Lower leg skin (tissue), 4 donors: ENCODE measurements at places on chromosomes 2 and 18.

DNA sequence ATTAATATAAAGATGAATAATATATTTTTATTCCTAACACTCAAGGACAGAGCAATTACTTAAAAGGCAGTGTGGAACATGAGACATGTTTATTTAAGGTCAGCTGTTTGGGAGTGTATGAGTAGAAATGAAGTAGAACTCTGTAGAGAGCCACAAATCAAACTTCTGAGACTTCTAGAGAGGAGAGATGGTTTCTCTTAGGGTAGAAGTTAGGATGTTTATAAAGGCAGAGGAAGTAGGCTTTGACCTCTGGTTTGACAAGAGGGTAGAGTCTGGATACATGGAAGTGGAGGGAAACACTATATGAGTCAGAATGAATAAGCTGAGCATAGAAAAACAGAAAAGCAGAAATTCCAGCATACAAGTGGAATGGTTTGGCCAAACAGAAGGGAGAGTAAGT, 262.1 kb upstream of the KLHL14 start:
- DNase-seq, result no peak

- DNase-seq, result no peak
Observed at GRCh38 chr2:205665791-205666190, 16.5 kb upstream of the NRP2 start.

DNA sequence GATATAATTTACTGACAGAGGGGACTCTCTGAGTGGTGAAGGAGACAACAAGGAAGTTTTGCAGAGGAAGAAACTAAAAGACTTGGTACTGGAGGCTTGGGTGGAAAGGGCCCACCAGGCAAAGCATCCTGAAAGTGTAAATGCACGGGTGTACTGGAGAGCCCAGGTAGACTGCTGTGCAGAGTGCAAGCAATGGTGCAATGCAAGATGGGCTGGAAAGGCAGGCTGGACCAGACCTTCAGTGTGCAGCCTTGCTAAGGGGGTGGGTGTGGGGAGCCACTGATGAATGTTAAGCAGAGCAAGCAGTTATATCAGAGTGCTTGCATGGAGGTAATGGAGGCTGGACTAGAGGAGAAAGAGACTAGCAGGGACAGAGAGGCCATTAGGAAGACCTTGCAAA, 10.7 kb downstream of the C2orf74 start:
- no peak for DNase-seq

DNA sequence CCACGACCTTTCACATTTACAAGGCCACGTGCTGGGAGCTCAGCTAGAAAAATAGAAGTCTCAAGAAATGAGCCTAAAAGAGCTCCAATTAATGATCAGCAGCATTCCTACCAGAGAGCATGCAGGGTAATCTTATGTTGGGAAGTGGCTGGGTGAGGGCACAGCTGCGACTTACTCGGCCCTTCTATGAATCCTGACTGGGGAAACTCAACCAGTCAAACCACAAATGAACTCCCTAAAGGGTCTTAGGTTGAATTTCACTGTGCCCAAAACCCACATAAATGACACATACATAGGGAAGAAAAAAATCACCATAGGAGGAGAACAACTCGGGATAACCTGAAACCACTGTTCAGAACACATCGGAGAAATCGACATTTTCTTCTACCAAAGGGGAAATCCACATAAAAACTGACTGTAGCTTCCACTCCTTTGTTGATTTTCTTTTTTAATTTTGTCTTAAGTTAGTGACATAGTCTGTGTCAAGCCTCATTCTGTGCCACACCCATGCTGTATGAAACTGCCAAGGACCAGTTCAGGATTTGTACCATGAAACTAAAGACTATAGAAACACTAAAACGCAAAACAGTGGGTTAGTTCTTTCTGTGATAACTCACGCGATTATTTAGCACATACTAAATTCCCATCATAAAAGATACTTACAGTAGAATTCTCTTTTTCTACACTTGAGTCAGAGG, 54.7 kb downstream of the UXS1 start:
- no peak for DNase-seq

DNA sequence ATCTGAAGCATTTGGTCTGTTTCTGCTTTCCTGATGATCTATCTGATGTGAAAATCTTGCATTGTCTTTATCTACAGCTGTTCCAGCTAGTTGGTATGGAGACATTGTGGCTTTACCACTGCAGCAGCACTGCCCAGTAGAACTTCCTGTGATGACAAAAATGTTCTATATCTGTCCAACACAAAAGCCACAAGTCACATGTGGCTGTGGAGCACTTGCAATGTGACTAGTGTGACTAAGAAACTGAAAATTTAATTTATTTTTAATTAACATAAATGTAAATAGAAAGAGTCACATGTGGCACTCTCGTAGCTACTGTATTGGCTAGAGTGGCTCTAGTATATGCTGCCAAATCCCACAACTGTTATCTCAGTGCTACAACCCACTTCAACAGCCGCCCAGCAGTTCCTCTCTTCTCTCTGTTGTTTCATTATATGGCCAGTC, 425.7 kb downstream of the SETBP1 start:
- DNase-seq, result peak; percentile 26

GRCh38 chr2:179410552-179411356, 146.1 kb upstream of the SESTD1 start:
- peak; percentile 17 for DNase-seq

- peak; percentile 88 for DNase-seq
Observed at GRCh38 chr18:75070625-75071483, 138.1 kb downstream of the PTGR3 start.

DNA sequence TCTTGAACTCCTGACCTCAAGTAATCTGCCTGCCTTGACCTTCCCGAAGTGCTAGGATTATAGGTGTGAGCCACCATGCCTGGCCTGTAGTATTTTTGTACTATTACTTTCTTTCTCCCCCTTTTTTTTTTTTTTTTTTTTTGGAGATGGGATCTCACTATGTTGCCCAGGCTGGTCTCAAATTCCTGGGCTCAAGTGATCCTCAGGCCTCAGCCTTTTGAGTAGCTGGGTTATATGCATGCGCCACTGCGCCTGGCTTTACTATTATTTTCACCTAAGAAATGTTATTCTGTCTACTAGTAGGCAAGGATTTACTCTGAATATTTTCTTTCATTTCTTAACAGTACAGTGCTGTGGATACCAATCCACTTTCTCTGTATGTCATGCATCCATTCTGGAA, 17.4 kb upstream of the ADGRF3 start:
- no peak for DNase-seq

DNA sequence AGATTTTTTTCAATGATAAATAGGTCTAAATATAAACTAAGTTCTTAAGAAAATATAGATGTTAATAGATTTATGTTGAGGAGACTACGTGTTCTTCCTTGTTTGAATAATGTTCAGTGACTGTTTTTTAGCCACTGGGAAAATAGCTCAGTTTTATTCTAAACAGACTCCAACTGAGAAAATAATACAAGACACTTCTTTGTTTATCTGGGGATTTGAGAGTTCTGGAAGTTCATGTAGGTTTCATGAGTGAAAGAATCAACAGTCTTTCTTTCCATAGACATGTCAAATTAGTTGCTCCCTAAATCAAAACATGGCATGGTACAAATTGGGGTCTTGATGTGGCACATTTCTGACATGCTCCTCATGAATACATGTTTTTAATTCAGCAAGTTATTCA, 177.7 kb downstream of the MREG start:
- no peak for DNase-seq

- no peak for DNase-seq
Observed at GRCh38 chr2:129896226-129897100, 83.0 kb upstream of the RAB6C start.

DNA sequence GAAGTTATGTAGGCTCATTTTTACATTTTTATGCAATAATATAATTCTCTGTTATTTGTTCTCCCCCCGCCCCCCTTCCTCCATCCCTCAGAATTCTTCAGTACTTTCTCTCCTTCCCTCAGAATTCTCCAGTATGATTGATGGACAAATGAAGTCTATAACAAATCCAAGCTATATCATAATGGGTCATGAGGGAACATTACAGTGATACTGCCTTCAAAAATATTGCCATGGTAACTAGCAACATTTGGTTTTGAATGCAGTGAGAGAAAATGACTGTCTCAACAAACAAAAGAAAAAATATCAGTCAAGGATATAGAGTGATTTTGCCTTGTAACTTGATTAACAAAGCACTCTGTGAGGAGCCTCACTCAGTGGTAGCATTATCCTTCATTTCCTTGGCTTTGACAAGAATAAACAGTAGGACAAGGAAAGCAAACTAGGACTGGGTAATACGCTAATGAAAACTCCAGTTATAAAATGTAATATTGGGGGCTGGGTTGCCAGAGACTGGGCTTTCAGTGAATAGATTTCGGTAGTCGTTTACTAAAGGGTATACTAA, 392.9 kb upstream of the CRIM1 start:
- no peak for DNase-seq

DNA sequence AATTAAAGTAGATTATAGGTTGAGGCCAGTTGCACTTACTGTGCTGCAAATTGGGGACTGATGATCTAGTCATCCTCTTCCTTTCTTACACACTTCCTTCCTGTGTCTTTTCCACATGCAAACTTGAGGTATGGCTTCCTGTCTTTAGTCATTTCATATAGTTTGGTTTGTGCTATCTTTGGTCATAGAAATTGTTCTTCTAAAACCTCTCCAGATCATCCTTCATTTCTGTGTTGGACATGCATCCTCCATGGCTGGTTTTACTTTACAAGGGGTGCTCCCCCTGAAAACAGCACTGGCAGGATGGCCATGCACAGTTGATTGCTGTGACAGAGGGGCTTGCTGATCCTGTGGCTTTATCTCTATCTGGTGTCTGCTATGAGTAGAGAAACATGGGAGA, 36.5 kb downstream of the MGAT5 start:
- DNase-seq, result no peak

DNA sequence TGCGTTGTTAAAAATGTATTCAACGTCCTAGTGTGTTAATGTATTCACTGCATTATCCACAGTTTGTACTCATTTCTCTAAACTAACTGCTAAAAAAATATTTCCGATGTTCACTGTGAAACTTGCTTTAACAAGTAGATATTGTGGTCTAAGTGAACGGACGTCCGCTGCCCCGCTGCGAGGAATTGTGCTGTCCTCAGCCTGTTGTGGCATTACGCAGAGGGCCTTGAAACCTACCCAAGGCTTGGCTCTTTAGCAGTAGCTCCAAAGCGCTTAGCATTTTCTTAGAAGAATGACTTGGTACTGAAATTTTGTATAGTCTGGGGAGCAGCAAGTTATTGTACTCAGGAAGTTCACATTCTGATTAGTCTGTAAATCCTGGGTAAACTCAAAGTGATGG, 136.5 kb upstream of the SP5 start:
- no peak for DNase-seq

GRCh38 chr18:64592246-64592645, 443.4 kb upstream of the LINC00305 start:
- DNase-seq, result no peak

GRCh38 chr2:187862715-187863114, 308.5 kb upstream of the TFPI start:
- no peak for DNase-seq

GRCh38 chr2:36128359-36128758, 227.2 kb upstream of the CRIM1 start:
- no peak for DNase-seq

DNA sequence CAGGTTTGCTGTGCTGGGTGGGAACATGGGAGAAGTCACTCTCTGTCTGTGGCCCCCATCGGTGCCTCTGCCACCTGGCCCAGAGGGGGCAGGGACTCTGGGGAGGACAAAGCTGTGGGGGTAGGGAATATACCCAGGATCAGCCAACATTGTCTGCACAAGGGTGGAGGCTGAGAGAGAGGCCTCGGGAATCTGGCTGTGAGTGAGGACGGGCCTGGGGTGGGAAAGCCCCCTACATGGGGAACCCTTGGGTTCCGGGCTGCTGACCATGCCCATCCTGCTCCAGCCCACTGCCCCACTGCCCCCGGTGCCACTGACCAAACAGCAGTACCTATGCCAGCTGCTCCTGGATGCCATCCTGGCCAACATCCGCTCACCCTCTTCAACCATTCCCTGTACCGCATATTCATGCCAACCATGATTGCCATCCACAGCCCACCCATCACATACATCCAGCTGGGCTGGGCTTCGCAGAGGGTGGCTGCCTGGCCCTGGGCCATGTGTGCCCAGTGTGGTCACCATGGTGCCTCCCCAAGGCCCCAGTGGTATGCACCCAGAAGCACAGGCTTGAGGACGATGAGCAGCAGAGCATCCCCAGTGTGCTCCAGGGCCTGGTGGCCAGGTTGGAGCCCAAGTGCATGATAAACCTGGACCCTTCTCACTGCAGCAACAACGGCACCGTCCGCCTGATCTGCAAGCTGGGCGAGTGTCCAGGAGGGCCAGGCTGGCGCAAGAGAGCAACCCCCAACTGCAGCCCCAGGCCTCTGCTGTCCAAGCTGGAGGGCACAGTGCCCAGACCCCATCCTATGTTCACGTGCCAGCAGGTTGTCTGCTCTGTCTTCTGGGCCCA, 6.9 kb upstream of the POTEF start:
- no peak for DNase-seq

DNA sequence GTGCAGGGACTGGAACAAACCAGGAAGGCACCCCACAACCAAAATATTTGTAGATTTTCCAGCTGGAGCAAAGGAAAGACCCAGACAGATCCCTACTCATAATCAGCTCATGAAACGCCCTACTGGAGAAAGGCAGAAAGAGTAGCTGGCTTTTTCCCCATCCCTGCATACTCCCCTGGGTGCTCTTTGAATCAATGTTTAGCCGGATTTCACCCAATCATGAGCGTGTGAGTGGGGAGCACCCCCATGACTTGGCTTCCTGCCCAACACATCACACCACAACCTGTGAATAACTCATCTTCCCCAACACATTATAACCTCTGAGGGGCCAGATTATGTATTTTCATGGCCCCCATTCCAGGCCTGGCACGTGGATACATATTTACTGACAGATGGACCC, 35.1 kb upstream of the SLC14A1 start:
- DNase-seq, result no peak

GRCh38 chr2:42193722-42194187, 24.6 kb downstream of the EML4 start:
- no peak for DNase-seq

DNA sequence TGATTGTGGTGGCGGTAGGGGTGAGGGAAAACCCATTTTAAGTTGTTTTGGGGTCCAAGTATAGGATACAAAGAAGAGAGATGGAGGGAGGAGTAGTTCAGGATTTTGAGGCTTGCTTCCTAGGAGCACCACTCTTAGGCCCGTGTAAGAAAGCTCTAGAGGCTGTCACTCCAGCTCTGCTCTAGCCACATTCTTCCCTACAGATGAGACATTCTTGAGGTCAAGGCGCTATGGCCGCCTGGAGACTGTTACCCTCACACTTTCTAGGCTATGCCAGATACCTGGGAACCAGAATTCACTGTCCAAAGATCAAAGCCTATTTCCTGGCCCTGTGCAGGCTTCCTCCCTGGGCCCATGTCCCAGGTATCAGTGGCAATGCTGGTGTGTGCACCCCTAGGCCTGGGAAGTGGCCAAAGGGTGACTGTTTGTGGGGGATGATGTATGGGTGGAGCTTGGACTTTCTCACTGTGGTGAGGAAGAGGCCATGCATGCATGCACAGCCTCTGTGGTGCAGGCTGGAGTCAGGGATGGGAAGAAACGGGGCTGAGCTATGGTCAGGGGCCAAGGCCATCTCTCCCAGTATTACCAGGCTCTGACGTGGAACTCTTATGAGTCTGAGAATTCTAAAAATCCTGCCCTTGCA, 7.0 kb upstream of the TTL start:
- no peak for DNase-seq

GRCh38 chr2:216192931-216193330, 83.8 kb downstream of the XRCC5 start:
- DNase-seq, result no peak
